Activated CD8-positive, alpha-beta memory T cell treated with anti-CD3 and anti-CD28 coated beads for 4 hours (primary cell): ENCODE measurements at places on chromosomes 3 and 15.

DNA sequence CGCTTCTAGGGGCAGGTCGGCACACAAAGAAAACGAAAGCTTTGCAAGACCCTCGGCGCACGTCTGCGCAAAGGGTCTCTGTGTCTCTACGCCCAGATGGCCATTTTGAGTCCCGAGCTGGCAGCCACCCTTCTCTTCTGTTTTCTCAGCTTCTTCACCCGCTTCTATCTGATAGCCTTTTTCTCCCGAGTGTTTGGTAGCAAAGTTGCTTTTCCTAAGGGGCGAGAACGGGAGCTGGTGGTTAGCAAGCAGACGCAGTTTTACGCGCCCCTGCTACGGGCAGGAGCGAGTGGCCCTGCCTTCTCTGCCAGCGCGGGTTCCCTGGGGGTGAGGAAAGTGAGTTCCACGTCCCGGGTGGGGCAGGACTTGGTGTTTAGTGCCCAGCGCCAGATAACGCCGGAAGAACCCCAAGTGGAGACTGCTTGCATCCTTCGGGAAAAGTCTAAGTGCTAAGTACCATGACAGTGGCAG lies 2.9 kb upstream of the MKRN2 start:
- no peak for DNase-seq

DNA sequence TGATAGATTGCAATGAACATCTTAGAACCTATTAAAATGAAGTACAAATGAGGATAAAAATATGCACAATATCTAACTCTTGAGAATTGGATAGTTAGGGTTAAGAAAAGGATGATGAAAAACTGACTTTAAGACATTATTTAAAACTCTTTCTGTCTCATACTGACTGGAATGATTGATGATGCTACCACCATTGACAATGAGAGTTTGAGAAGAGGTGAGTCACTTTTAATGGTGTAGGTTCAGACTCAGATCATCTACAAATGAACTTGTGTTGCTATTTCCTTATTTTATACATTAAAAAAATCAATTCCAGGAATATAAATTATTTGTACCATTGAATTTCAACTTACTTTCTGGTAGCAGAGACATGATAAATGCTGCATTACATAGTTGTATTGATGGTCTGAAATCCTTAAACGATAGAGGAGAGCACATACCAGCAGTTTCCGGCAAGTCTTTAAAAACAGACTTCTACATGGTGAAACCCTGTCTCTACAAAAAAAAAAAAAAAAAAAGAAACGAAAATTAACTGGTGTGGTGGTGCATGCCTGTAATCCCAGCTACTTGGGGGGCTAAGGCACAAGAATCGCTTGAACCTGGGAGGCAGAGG lies 409.0 kb downstream of the OTOL1 start:
- DNase-seq: no peak

GRCh38 chr3:116230431-116231020 lies 214.8 kb downstream of the LSAMP start:
- no peak for DNase-seq

DNA sequence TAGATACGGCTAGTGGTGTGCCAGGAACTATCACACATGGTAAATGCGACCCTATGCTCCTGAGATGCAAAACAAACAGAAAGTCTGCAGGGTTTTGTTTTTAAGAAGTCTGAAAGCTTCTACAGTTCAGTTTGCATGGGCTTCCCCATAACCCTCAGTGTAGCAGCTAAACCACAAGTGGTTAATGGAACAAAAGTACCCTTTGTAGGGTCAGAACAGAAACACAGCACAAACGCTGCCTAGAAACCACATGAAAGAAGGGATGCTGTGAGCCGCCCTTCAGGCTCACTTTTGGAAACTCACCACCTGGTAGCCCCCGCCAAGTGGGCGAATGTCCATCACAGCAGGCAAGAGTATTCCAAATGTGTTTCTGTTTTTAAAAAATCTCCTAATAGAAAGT lies 46.2 kb downstream of the CTDSPL start:
- DNase-seq: no peak

GRCh38 chr3:61073566-61074165 lies 177.6 kb downstream of the FHIT start:
- DNase-seq: no peak

- DNase-seq: no peak
These were observed 83.9 kb downstream of the FSIP1 start for GRCh38 chr15:39698444-39699390.

- no peak for DNase-seq
These were observed 4.6 kb upstream of the CCK start for GRCh38 chr3:42270561-42270960.
